NCI-H187 treated with DMSO at 0.1 percent for 48 hours (cell line): ENCODE measurements at places on chromosomes 1 and 21.

DNA sequence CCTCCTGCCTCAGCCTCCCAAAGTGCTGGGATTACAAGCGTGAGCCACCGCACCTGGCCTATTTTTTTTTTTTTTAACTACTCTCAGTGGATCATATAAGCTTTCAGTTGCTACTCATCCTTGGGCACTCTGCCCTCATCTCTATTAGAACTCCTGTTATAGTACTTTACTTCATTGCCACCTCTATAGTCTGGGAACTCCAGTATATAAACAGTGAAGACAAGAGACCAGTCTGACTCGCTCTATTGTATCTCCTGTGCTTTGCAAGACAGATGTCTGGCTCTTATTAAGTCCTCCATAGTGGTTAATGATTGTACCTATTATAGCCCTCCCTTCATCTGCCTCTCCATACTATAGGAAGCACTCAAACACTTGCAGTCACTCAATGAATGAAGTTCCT, 15.1 kb downstream of the KHDRBS1 start:
- DNase-seq = no peak

DNA sequence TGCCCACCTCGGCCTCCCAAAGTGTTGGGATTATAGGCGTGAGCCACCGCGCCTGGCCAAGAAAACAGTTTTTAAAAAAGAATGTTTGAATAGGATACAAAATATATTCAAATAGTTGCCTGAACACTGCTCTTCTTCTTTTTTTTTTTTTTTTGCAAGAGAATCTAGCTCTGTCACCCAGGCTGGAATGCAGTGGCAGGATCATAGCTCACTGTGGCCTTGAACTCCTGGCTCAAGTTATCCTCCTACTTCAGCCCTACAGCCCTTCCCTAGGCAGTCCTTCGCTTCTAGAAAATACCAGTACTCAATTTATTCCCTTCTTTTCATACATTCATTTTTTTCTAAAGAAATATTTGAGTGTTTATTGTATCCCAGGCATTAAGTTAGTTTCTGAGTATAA, 67.9 kb downstream of the OSBPL9 start:
- DNase-seq = no peak

DNA sequence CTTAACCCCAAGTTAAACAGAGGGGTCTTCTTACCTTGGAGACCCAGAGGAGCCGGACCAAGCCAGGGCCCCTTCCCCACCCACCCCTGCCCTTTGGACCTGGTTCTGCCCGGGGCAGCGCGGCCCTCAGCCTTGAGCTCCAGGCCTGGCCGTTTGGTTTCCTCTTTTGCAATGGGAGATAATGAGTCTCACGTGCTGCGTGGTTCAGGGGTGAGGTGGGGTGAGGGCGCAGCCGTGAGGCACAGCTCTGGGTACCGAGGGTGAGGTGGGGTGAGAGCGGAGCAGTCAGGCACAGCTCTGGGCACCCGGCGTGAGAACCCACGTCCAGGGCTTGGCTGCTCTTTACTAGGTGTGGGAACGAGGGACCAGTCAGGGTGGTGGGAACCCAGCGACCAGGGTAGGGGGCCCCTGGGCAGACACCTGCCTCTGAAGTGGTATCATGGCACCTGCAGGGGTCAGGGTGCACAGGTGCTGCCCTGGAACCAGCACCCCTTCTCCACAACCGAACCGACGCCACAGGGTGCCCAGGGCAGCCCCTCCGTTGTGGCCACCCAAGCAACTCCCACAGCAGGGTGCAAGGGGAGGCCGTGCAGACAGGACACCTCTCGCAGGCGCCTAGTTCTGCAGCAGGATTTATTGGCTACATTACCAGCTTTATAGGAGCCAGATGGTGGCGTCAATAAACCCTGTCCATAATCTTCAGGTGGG, 182.2 kb downstream of the PRDM16 start:
- DNase-seq = no peak

DNA sequence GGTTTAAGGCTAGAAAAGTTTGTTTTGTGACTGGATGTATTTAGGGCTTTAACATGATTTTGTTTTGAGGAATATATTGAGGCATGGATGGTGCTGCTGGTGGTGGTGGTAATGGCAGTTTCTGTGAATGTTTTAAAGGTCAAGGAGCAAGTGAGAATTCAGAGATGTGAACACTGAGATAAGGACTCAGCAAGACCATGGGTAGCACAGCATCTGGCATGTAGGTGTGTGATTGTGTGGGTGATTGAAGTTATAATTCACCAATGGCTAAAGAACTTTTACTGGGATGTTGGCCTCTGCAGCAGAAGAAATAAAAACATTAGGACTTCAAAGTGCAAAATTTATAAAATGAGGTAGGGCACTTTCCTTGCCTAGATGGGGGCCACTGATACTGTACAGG, 65.9 kb downstream of the MACF1 start:
- DNase-seq = no peak

GRCh38 chr1:73310797-73311381, 887.1 kb downstream of the LRRIQ3 start:
- DNase-seq = no peak

DNA sequence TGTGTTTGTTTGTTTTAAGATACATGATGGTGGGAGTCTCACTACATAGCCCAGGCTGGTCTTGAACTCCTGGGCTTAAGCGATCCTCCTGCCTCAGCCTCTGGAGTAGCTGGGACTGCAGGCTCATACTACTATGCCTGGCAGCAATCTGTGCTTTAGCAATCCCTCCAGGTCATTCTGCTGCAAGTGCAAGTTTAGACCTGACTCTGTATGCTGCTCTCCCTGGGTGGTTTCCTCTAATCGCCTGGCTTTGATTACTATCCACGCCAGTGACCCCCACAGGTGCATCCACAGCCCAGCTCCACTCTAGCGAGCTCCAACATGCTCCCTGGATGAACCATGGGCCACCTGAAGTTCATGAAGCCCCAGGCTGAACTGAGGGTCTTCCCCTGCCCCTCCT, 15.5 kb upstream of the PABPC4 start:
- DNase-seq = no peak
